Astrocyte of the spinal cord (primary cell): ENCODE measurements at places on chromosomes 12 and 14.

- DNase-seq, result no peak
Observed at GRCh38 chr14:80636071-80636470, 305.5 kb downstream of the CEP128 start.

- DNase-seq, result no peak
Observed at GRCh38 chr12:21860128-21860527, 81.1 kb downstream of the ABCC9 start.

- DNase-seq, result peak; percentile 55
Observed at GRCh38 chr12:56836800-56837663, 73.9 kb downstream of the HSD17B6 start.

DNA sequence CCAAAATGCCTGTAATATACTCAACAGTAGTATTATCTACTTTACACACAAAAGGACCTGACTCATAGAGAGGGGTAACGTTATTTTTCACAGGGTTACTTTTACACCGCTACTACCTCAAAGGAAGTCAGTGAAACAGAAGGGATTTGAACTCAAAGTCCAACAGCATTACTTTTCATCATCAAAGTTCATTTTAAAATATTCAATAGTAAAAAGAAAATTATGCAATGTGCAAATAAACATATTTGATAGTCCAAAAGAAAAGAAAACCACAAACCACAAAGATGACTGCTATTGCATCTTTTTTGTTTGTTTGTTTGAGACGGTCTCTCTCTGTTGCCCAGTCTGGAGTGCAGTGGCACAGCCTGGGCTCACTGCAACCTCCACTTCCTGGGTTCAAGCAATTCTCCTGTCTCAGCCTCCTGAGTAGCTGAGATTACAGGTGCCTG is 15.5 kb downstream of the KIF21A start:
- no peak for DNase-seq

- peak; percentile 75 for DNase-seq
Observed at GRCh38 chr14:52402812-52403526, 88.9 kb downstream of the PTGER2 start.

- DNase-seq, result no peak
Observed at GRCh38 chr12:49946497-49946896, 4.0 kb upstream of the AQP2 start.

- DNase-seq, result no peak
Observed at GRCh38 chr12:64385468-64385867, 5.1 kb downstream of the C12orf56 start.

- DNase-seq, result no peak
Observed at GRCh38 chr12:10226086-10226485, 13.4 kb downstream of the GABARAPL1 start.

GRCh38 chr14:74505831-74506230 is 12.3 kb downstream of the ISCA2 start:
- DNase-seq, result no peak

DNA sequence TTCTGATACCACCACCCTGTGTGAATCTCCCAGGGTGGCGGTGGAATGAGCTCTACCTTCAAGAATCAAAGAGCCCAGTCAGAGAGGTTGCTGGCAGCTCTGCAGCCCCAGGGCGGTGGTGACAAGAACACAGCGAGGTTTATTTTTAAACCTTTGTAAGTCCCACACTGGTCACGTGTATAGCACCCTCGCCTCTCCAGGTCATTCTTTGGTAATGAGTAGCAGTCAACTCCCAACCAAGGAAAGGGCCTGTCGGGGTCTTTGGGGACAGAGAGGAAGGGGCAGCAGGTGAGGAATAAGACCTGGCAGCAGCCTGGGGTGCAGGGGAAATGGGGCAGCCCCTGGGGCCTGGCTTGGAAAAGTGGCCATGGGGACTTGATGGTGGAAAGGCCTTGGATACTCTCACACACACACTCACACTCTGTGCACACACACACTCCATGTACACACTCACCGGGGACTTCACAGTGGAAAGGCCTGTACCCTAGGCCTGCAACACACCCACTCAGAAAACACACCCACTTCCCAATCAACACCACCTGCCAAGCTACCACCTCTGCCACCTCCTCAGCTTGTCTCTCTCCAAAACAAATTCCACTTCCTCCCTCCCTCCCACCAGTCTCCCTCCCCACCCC is 178.6 kb downstream of the DPF3 start:
- DNase-seq, result no peak

- peak; percentile 17 for DNase-seq
Observed at GRCh38 chr14:47277703-47278102, 397.7 kb downstream of the MDGA2 start.

DNA sequence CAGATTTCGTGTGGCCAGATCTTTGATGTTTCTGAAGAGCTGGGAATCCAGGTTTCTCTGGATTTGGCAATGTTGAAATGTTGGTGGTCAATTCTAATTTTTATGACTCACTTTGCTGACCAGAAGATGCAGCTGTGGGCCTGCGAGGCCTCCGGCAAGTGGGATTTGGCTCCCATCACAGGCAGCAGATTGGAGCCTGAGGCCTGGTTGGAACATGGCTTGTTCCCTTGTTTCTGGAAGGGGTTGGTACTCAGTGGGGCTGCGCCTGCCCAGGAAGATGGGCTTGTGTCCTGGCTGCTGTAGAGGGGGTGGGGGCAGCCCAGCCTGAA is 23.1 kb downstream of the FBRSL1 start:
- peak; percentile 71 for DNase-seq

GRCh38 chr14:76050797-76051392 is 65.3 kb downstream of the IFT43 start:
- peak; percentile 67 for DNase-seq

- peak; percentile 75 for DNase-seq
Observed at GRCh38 chr14:26719514-26719913, 121.7 kb upstream of the NOVA1 start.

DNA sequence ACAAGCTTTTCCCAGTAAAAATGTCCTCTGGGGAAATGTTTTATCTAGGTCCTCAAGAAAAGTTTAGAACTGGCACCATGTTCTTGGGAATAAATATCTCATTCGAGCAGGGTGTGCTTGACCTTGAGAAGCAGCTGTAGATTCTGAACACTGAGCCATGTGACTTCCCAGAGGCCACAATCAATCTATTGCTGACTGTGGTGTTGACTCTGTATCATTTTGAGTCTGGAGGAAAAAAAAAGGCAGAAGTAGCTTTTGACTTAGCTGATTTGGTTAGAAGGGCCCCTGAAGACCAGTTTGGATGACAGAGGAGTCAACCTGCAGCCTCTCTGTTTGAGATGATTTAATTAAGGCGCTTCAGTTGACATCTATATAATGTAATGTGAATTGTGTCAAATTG is 592.4 kb upstream of the SEL1L start:
- DNase-seq, result no peak

DNA sequence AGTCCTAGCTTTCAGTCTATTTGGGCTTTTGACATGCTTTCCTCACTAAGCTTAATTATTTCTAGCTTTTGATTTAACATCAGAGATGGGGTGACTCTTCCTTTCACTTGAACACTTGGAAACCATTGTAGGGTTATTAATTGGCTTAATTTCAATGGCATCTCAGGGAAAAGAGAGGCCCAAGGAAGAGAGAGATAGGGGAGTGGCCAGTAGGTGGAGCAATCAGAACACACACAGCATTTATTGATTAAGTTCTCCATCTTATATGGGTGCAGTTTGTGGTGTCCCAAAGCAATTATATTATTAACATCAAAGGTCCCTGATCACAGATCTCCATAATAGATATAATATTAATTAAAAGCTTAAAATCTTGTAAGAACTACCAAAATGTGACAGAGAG is 1466.1 kb upstream of the SEL1L start:
- no peak for DNase-seq

DNA sequence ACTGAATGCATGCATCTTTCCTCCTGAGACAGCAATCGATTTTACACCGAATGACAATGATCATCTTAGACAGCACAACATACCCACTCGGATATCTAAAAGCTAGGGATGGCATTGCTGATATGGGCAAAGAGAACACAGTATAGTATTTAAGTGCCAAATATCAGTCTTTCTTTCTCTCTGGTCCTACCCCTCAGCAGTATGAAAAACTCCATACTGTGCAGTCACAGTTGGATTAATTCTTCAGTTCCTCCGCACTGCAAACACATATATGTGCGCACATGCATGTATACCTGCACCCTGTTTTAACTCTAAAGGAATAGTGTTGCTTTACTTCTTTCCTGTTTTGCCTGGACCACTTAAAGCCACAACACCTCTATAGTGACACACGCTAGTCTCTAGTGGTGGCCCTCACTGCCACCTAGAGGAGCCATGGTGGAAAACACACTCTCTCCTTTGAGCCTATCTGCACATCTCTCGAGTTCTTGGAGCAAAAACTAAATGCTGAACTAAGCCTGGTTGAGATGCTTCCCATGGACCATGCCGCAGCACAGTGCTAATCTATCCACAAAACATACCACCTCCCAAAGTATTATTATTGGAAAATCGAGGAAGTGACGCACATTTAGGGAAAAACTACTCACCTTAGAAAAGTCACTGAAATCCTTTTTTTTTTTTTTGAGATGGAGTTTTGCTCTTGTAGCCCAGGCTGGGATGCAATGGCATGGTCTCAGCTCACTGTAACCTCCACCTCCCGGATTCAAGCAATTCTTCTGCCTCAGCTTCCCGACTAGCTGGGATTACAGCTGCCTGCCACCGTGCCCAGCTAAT is 11.9 kb downstream of the TMEM52B start:
- peak; percentile 60 for DNase-seq

- no peak for DNase-seq
Observed at GRCh38 chr14:100605706-100606686, 18.8 kb upstream of the BEGAIN start.

DNA sequence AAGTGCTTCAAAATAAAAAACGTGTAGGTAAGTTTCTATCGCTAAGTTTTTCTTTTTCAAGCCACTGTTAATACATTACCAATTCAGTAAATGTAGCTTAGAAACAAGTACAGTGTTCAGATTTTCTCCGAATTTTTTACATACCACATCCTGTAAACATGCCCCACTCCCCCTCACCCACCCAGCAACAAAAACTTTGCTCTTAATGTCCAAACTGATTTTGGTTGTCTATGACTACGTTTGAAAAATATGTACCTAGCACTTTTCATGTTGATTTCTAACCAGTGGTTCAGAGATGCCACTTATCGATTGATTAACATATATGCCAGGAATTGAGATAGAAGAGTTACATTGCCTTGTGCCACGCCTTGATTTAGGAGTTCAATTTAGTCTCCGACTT is 663 bp upstream of the LIN7A start:
- no peak for DNase-seq

GRCh38 chr14:56121816-56122215 is 3.6 kb downstream of the PELI2 start:
- no peak for DNase-seq

DNA sequence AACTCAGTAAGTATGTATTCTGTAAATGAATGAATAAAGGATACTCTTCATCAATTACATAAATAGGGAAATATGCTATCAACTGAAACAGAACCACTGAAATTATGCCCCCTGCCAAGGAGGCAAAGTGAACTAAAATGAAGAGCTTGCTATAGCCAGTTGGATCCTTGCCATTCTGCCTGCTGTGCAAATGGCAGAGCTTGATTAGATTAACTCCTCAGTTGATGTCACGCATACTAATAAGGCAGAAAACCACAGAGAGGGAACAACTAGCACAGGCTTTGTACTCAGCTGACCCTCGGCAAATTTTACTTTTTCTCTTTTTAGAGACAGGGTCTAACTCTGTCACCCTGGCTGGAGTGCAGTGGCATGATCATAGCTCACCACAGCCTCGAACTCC is 36.7 kb upstream of the FERMT2 start:
- DNase-seq, result peak; percentile 23

DNA sequence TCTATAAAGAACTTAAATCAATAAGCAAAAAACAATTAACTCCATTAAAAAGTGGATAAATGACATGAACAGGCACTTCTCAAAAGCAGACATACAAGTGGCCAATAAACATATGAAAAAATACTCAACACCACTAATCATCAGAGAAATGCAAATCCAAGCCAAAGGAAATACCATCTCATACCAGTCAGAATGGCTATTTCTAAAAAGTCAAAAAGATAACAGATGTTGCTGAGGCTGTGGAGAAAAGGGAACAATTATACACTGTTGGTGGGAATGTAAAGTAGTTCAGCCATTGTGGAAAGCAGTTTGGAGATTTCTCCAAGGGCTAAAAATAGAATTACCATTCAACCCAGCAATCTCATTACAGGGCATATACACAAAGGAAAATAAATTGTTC is 234.5 kb upstream of the PLXNC1 start:
- peak; percentile 75 for DNase-seq

GRCh38 chr14:103104654-103105452 is 10.3 kb downstream of the EXOC3L4 start:
- DNase-seq, result peak; percentile 36

DNA sequence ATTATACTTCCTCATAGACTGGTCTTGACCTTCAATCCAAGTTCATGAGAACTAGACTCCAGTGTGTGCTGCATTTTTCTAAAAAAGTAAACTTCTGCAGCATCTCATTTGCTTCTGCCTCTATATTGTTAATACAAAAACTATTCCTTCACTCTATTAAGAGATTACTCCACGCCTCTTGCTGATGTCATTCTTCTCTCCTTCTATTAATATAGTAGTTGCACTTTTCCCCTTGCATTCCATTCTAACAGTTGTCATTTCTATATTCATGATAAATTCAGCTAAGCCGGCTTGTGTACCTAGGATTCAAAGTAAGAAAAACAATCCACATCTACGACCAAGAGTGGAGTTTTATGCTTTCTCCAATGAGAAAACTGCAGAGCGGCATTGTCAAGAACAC is 480.4 kb upstream of the NOVA1 start:
- no peak for DNase-seq

DNA sequence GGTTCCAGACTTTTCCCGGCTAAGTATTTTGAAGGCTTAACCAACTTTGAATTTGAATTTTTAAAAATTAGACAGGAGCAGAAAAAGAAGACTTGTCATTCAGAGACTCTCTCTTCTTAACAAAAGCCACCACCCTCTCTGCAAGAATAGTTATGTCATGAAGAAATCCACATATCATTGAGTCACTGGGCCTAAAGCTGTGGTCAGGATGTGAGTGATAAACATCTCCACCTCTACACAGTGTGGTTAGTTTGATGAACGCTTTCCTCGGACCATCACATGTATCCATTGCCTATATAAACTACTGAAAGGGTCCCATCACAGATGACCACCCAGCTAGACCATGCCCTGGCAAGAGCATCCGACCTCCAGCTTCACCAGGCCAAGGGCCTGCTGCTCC is 226.1 kb downstream of the KSR2 start:
- no peak for DNase-seq

DNA sequence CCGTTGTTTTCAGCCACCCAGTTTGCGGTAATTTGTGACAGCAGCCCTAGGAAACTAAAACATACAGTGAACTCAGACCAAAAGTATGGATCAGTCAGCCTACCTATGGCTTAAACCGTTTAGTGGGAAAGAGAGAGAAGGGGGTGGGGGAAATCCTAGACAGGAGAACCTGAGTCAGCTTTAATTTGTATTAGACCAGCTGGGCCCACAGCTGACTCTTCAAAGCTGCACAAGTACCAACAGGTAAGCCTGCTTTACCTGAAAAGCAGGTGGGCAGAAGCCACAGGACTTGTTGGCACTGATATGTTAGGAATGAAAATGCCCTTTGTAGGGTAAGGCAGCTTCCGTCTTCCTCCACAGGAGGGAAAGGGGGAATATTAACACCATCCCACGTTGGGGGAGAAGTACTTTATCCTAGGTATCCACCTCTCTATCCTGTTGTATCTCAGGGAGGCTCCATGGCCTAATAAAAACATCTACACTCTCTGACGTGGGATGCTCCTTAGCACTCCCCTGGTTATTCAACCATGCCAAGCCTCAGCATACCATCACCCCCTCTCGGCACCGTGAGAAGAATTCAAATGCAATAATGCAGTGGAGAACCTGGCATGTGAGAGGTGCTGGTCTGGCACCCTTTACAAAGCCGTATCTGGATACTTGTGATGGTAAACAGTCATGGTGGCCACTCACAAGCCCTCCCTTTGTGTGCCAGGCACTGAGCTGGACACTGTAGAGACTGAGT is 70.3 kb downstream of the STON2 start:
- no peak for DNase-seq
